ENCODE measurements at places on chromosomes 5 and 9.

- DNase-seq, result no peak
These were observed 12.9 kb downstream of the OTULINL start for GRCh38 chr5:14594378-14595074.

DNA sequence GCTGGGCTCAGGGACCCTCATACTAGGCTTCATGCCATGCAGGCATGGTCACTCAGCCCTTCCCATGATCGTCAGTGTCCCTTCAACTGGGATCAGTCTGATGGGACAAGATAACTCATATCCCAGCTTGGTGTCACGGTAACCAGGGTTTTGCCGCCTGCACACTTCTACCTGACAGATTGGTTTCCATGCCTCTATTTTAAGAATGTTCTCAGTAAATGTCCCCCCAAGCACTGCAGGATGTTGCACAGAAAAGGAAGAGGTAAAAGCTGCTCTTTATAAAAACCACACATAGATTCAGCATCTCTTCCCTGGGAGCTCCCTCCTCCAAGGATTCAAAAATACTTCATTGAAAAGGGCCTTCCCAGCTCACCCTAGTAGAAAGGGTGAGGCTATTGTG is 56.1 kb downstream of the SLIT3 start:
- no peak for DNase-seq

- DNase-seq, result no peak
These were observed 69.6 kb downstream of the DAB2IP start for GRCh38 chr9:121721058-121721350.

DNA sequence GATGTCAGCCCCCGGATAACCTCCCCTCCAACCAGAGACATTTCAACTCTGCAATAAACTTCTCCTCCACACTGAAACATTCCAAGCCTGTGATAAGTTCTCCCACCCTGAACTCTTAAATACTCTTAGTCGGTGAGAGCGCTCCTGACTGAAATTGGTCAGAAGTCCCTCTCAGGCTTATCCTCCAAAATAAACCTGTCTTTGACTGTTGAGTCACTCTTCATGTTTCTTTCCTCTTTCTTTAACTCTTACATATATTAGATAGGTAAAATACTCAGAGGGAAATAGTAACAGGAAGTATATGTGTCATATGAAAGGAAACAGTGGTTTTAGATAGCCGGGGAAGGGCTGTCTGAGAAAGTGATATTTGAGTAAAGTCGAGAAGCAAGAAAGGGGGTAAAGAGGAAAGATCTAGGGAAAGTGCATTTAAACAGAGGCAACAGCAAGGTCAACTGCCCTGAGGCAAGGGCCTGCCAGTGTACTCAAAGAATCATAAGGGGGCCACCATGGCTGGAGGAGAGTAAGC is 11.0 kb upstream of the FAM81B start:
- no peak for DNase-seq

DNA sequence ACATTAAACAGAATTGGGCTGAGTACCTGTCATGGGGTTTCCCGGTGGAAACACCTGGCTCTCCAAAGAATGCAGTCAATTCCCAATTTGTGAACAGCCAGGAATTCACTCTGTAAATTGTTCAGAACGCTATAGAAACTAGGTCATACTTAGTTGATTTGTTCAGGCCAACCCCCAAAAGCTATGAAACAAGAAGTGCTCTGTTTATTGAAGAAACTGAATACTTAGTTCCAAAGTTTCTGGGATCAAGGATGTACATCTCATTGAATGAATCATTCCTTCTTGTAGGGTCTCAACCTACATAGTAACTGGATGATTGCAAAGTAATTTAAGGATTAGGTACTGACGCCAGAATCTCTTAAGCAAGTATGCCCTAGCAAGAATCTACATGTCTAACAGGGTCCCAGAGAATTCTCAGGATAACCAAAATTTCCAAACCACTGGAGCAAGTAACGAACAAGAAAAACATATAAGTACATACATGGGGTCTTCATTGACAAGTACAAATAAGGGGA is 659 bp upstream of the TUSC1 start:
- no peak for DNase-seq

DNA sequence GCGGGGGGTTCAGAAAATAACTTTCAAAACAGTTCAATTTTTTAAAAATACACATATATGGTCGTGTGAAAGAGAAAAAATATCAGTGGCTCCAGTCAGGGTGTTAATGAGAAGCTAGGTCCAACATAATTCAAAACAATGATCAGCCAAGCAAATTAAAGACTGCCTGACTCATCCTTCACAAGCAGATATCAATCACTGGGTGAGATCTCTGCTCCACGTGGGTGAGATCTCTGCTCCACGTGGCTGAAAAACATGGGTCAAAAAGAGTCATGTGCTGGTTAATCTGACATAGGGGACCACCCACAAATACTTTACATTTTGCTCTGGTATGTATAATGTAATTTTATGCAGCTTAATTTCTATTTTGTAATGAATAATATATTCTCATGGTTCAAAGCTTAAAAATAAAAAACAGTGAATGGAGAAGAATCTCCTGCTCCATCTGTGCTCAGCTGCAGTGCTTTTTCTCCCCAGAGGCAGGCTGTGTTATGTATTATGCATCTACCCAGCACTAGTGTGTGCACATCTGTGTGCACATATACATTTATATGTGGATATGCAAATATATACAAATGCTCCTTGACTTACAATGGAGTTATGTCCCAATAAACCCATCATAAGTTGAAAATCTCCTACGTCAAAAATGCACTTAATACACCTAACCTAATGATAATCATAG is 93.1 kb upstream of the S1PR3 start:
- no peak for DNase-seq

- DNase-seq, result no peak
These were observed 35.8 kb downstream of the ALG2 start for GRCh38 chr9:99185934-99186333.

DNA sequence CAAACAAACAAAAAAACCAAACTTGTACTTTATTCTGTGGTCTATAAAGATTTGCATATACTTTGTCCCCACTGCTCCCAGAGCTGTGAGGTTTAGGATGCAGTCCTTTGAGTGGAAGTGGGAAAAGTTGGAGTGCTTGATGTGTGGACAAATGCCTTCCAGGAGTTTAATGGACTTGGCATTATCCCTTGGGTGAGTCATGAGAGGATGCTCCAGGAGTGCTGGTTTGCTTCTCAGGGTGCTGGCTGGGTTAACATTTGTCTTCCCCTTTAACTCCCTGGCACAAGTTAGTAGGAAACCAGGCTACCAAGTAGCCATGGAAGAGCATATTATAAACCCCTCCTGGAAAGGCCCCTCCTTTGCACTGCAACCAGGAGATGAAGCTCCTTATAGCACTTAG is 417.4 kb upstream of the RIOK2 start:
- DNase-seq, result no peak

- no peak for DNase-seq
These were observed 107.3 kb upstream of the APC start for GRCh38 chr5:112630246-112631009.

GRCh38 chr5:96692441-96692840 is 30.3 kb downstream of the CAST start:
- no peak for DNase-seq

GRCh38 chr9:99466781-99467180 is 244.7 kb downstream of the SEC61B start:
- no peak for DNase-seq

DNA sequence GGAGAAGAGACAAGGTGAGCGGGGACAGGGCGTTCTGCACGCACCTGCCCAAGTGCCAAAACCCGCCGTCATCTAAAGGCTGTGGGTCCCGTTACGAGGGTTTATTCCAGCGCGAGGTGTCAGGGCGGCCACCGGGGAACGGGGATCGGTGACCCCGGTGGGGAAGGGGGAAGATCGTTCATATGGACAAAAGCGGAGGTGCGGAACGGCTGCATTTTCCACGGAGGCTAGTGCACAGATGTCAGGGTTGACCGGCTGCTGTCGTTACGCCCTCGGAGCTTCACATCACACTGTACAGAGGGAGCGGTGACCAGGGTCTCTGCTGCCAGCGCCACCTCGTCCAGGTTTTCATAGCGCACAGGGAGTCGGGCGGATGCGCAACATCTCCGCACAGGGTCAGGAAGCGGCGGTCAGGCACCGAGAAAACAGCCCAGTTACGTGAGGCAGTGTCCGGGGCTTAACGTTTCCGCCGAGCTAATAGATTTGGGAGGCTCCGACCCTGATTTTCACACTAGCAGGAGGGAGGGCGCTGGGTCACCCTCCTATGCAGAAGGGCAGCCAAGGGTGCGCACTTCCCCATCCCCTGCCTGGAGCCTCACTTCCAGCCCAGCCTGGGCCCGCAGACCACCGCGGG is 13.5 kb downstream of the BTNL9 start:
- no peak for DNase-seq

DNA sequence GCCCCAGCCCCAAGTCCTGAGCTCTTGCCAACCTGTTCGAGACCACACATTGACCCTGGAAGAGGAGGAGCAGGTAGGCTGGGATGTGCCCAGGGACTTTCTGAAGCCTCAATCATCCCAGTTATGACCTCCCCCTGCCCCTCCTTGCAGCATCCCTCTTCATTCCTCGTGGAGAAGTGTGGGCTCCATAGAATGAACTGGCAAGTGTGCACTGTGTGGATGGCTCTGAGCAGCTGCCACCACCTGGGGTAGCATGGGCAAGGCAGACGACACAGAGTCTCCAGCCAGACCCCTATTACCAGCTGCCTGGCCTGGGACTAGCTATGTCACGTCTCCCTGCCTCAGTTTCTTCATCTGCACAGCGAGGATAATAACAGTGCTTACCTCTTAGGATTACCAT is 33.5 kb downstream of the GADD45G start:
- DNase-seq, result no peak

Data from GM18507 (cell line).